ENCODE measurements at places on chromosomes 6 and 20. TPM values are rescaled to one million over a fixed set of nuclear protein-coding genes. Genes with fewer than 3 reads are reported as not detected.

- H3K4me1 ChIP-seq, result no peaks in the 10 kb centered on the region
- H3K27me3 ChIP-seq, result no peaks in the 10 kb centered on the region
- H3K27ac ChIP-seq, result no peak overlapping the region
- no peak overlapping the region for H3K4me3 ChIP-seq
- H3K36me3 ChIP-seq, result no peaks in the 10 kb centered on the region
Observed at GRCh38 chr6:133906050-133906449, 17.1 kb downstream of the TCF21 start.

Gene DACT2
- not detected for total RNA-seq

Gene SRPK1
- 89.4 TPM for total RNA-seq

- H3K27me3 ChIP-seq, result peaks cover 21% of the 10 kb centered on the region
- no peak overlapping the region for H3K27ac ChIP-seq
- DNase-seq, result no peak
- H3K36me3 ChIP-seq, result no peaks in the 10 kb centered on the region
Observed at GRCh38 chr20:51064137-51064536, 41.2 kb upstream of the KCNG1 start.

- H3K4me1 ChIP-seq, result no peaks in the 10 kb centered on the region
- DNase-seq, result no peak
- H3K27me3 ChIP-seq, result no peaks in the 10 kb centered on the region
- H3K36me3 ChIP-seq, result no peaks in the 10 kb centered on the region
- H3K27ac ChIP-seq, result no peak overlapping the region
Observed at GRCh38 chr20:34615477-34615876, 57.0 kb downstream of the MAP1LC3A start.

- no peak overlapping the region for H3K4me3 ChIP-seq
- H3K36me3 ChIP-seq, result no peaks in the 10 kb centered on the region
- no peak for DNase-seq
Observed at GRCh38 chr6:448296-449056, 56.9 kb downstream of the IRF4 start.

DNA sequence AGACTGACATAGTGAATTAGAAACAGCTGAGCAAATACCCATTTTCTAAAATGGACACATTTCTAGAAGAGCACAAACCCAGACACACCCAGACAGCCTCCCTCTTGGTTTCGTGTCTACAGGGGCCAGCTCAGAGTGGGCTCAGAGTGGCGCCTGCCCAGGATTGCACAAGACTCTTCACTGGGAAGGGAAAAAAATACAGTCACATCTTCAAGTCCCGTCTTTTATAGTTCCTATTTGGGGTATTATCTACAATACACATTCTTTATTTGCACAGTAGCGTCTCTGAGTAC is 246.1 kb upstream of the AFDN start:
- H3K4me3 ChIP-seq, result no peak overlapping the region
- H3K27ac ChIP-seq, result no peak overlapping the region
- no peak for DNase-seq
- no peaks in the 10 kb centered on the region for H3K36me3 ChIP-seq
- no peaks in the 10 kb centered on the region for H3K27me3 ChIP-seq

DNA sequence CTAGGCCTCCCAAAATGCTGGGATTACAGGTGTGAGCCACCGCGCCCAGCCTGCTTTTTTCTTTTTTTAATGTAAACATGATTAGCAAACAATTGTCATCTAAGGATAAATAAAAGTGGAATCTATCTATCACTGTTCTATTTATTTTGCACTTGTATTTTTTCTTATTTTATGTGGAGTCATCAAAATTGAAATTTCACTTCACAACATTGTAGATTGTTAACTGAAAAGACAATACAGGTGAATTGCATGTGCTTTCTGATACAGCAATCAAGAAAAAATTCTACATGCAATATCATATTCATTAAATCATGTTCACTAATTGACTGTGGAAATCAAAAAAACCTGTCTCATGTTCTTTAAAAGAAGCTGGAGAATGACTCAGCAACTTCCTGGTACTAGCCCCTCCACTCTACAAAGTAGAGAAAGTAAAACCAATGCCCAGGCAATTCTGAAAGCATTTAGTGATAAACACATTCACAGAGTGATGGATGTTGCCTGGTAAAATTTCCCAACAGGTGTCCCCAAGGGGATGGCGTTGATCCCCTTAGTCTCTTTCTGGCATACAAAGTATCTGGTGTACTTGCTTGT is 10.7 kb upstream of the RFX6 start:
- H3K27ac ChIP-seq, result no peak overlapping the region
- no peak for DNase-seq
- H3K27me3 ChIP-seq, result no peaks in the 10 kb centered on the region
- no peaks in the 10 kb centered on the region for H3K4me1 ChIP-seq

Gene SFT2D1
- 65.6 TPM for total RNA-seq

DNA sequence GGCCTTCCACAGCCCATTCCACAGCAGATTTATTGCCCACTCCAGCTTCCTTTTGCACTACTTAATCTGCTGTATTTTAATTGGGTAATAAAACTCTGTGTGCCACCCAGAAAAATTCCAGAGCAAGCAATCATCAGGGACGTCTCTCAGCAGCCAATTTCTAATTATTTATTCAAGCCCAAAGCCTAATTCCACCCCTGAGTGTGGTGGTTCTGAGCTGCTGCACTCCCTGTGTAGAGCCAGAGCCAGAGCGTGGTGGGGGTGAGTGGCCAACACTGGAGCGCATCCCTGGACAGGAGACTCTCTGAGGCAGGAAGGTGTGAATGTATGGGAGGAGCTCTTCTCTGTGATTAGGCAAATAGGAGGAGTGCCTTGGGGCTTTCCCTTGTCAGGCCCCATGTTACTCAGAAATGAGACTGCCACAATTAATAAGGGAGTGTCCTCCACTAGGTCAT is 66.1 kb downstream of the CD24 start:
- no peak overlapping the region for H3K27ac ChIP-seq
- no peak for DNase-seq
- H3K4me1 ChIP-seq, result no peaks in the 10 kb centered on the region
- H3K27me3 ChIP-seq, result no peaks in the 10 kb centered on the region

Gene ABCF1
- 53.3 TPM for total RNA-seq

DNA sequence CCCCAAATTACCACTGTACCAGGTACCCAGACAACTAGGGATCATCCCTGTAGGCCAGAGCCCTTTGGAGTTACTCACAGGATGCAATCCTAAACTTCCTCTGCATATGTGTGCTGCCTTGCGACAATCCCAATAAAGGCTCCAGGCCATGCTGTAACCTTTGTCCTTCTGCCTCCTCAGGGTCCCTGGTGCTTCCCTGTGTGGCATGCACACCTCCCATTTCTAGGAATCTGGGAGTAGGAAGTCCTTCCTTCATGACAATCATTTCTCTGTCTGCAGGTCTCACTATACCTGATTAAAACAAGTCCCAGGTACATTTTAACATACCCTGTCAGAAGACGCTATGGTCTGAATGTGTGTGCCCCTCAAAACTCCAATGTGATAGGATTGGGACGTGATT is 37.0 kb upstream of the MCUR1 start:
- no peak overlapping the region for H3K27ac ChIP-seq
- H3K4me1 ChIP-seq, result no peaks in the 10 kb centered on the region
- H3K27me3 ChIP-seq, result no peaks in the 10 kb centered on the region
- DNase-seq, result no peak
- no peaks in the 10 kb centered on the region for H3K36me3 ChIP-seq

GRCh38 chr20:4763723-4764510 is 42.2 kb downstream of the PRND start:
- H3K27ac ChIP-seq, result no peak overlapping the region
- no peaks in the 10 kb centered on the region for H3K36me3 ChIP-seq
- no peaks in the 10 kb centered on the region for H3K27me3 ChIP-seq
- H3K4me1 ChIP-seq, result peaks cover 11% of the 10 kb centered on the region
- DNase-seq, result no peak
- no peak overlapping the region for H3K4me3 ChIP-seq

DNA sequence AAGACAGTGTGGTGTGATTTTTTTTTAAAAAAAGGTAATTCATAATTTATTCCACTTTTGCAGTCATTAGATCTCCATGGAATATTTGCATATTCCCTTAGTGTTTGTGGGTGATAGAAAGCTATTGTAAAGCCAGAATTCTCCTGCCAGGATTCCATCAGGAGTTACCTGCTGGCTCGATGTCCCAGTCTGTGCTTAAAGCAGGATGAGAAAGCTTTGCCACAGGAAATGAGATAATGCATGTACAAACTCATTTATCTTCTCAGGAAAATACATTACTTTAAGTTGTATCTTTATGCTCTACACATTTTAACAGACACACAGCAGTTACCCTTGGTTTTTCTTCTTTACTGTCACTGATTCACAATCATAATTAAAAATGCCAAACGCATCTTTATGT is 553.0 kb downstream of the CD109 start:
- H3K27ac ChIP-seq, result no peak overlapping the region
- no peak for DNase-seq
- no peaks in the 10 kb centered on the region for H3K27me3 ChIP-seq
- H3K4me1 ChIP-seq, result no peaks in the 10 kb centered on the region
- H3K4me3 ChIP-seq, result no peak overlapping the region
- no peaks in the 10 kb centered on the region for H3K36me3 ChIP-seq

DNA sequence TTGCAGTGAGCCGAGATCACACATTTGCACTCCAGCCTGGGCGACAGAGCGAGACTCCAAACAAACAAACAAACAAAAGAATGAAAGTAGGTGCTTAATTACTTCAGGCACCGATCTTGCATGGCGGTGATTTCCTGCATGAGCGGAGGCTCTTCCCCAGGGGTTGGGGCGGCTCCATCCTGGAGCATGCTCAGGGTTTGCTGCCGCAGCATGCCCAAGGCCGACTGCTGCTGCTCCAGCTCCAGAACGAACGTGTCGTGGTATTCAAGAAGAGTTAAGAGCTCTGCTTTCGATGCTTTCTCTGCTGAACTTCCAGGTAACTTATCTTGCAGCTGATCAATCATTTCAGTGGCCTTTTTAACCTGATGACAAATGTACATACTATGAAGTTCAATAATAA is 313.8 kb downstream of the SYNE1 start:
- no peaks in the 10 kb centered on the region for H3K4me1 ChIP-seq
- no peak overlapping the region for H3K27ac ChIP-seq
- DNase-seq, result no peak
- no peak overlapping the region for H3K4me3 ChIP-seq
- H3K27me3 ChIP-seq, result no peaks in the 10 kb centered on the region

DNA sequence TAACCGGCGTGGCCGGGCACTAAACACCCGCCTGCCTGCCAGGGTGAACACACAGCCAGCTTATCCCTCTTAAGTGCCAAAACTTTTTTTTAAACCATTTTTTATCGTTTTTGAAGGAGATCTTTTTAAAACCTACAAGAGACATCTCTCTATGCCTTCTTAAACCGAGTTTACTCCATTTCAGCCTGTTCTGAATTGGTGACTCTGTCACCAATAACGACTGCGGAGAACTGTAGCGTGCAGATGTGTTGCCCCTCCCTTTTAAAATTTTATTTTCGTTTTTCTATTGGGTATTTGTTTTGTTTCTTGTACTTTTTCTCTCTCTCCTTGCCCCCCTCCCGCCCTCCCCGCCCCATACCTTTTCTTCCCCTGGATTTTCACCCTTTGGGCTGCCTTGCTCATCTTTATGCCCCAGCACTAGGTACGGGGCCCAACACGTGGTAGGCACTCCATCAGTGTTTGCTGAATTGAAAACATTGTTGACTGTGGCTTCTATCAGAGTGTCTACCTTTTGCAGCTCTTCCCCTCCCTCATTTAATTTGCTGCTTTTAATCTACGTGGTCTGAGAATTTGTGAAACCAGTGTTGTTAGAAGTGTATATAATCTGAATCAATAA is 1.5 kb downstream of the ZCCHC3 start:
- peak overlapping the region; percentile 62 for H3K4me3 ChIP-seq
- H3K27me3 ChIP-seq, result no peaks in the 10 kb centered on the region
- DNase-seq, result no peak
- peaks cover 45% of the 10 kb centered on the region for H3K4me1 ChIP-seq
- peaks cover 4% of the 10 kb centered on the region for H3K36me3 ChIP-seq

DNA sequence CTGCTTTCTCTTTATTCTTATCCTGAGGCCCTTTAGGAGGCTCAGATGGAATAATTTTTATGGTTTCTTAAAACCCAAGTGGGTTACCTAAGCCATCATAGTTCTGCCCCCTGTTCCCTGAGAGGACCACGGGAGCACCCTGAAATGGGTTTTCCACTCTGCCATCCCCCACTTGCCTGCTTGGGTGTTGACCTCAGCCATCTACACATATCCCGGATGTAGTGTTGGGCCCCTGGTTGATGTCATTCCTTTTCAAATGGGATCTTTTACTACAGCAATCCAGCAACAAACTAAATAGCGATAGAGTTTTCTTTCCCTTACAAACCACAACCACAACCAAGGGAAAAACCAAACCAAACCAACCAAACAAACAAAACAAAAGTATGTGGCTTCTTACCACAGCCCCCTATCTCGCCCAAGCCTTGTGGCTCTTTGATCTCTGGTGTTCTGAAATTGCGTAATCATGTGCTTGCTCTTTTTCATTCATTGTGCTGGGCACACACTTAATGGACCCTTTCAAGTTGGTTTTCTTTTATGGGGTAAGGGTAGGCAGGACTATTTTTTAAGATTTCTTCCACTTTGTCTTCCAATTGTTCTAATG is 154.9 kb downstream of the ESR1 start:
- H3K27ac ChIP-seq, result no peak overlapping the region
- no peaks in the 10 kb centered on the region for H3K4me1 ChIP-seq
- H3K4me3 ChIP-seq, result no peak overlapping the region
- no peaks in the 10 kb centered on the region for H3K36me3 ChIP-seq
- no peak for DNase-seq

DNA sequence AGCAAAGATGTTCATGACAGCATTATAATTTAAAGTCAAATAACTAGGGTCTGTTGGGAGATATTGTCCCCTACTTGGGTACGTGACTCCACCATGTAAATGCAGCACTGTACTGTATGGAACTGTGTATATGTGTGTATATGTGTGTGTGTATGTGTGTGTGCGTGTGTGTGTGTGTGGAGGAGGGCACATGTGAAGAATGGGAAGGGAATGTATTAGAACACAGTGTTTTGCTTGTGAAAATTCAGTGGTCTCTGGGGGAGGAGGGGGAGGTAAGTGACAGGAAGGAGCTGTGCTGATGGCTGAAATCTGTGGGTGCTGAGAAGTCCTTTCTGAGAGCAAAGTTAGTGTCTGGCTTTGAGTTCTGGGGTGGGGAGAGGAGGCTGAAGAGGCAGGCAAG is 23.9 kb upstream of the VEGFA start:
- no peak overlapping the region for H3K27ac ChIP-seq
- H3K27me3 ChIP-seq, result no peaks in the 10 kb centered on the region
- no peaks in the 10 kb centered on the region for H3K36me3 ChIP-seq
- H3K4me1 ChIP-seq, result no peaks in the 10 kb centered on the region
- DNase-seq, result no peak
- H3K4me3 ChIP-seq, result no peak overlapping the region

GRCh38 chr6:105215506-105215905 is 35.7 kb upstream of the POPDC3 start:
- no peaks in the 10 kb centered on the region for H3K36me3 ChIP-seq
- peaks cover 15% of the 10 kb centered on the region for H3K4me1 ChIP-seq
- DNase-seq, result no peak
- H3K27me3 ChIP-seq, result no peaks in the 10 kb centered on the region
- no peak overlapping the region for H3K4me3 ChIP-seq
- H3K27ac ChIP-seq, result no peak overlapping the region

Gene IL20RA
- total RNA-seq, result 1.1 TPM

All from HCT116 (cell line).